ENCODE measurements at places on chromosomes 12 and 14.
A peak's percentile ranks its signal among the peaks of the same experiment; 100 is the strongest.

- no peak for ATAC-seq
Measured at GRCh38 chr14:93520053-93520607, 89.4 kb downstream of the UNC79 start.

DNA sequence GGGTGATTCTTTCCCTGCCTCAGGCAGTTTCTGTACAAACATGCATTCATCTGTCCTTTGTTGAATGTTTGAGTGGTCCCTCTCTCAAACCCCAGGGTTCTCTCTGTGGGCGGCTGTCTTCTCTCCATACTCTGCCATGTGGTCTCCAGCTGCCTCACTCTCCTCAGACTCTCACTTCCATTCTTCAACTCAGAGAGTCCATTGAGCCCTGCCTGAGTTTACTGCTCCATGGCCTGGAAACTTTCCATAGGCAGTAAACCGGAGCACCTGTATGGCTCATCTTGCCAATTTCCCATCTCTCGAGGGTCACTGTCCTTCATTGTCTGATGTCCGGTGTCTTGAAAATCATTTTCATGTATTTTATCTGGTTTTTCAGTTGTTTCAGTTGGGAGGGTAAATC, 11.3 kb downstream of the C14orf132 start:
- no peak for ATAC-seq

DNA sequence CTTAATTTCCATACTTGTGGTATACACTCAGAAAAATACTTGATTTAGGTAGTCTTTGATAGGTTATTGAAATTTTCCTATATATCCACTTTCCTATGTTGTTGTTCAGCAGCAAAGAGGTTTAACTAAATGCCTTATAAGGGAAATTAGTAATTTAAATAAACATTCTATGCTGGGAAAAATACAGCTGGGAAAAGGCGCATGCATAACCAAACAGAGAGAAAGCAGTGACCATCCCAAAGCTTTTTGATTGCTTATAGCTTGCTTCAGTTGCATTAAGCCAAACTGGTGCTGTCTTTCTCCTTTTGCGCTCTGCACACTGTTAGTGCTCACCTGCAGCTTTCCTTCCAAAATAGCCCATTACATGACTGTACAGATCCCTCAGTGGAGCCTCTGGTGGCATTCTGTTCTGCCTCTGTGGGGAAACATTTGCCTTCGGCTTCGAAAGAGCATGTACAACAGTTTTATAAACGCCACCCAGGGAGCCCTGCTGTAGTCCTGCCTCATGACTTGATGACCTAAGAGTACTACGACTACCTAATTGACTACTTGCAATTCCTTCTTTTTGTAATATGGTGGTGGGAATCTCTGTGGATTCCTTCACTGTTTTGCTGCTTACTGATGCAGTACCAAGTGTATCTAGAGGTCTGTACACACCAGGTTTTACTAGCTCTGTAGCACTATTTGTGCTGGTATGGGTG, 120.8 kb downstream of the RALGAPA1 start:
- ATAC-seq: no peak

DNA sequence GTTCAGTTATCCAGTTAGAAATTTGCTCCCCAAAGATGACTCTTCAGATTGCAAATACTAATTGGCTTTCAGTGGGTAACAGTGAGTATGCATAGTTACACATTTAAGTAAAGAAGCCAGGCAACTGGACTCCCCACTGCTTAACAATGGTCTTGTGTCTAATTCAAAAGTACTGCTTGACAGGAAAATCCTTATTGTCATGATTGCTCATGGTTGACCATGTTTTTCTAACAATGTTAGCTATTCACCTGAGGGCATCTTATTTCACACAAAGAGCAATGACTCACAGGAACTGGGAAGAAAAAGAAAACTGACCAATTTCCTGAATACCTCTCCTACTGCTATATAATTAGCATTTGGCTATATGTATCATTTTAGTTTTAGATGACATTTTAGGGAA, 33.7 kb upstream of the ALG10B start:
- no peak for ATAC-seq

- ATAC-seq: no peak
Measured at GRCh38 chr14:91402771-91403600, 14.6 kb downstream of the CCDC88C start.

DNA sequence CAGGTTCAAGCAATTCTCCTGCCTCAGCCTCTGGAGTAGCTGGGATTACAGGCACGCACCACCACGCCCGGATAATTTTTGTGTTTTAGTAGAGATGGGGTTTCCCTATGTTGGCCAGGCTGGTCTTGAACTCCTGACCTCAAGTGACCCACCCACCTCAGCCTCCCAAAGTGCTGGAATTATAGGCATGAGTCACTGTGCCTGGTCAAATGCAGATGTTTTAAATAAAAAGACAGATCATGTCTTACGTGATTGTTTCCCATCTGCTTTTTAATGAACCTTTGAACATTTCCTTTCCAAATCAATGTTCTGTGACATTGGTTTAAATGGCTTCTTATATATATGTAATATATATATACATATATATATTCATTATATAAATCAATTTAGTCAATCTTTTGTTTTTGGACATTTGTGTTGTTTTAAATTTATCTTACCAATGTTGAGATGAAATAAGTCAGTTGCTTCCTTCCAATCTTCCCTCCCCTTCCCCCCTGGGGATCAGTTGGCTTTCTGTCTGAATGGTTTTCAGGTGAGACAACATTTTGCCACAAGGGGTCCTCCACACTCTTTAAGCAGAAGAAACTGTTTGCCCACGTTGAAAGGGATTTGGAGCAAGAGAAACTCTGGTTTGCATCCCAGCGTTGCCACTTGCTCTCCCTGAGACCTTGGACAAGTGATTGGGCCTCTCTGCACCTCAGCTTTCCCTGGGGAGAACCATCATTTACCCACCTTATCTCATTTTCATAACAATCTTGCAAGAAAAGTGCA, 47.6 kb upstream of the RBM19 start:
- 0 out of 3 replicates have a peak, but pooled peaks have one; percentile 28 for ATAC-seq

- peak; percentile 78 for ATAC-seq
Measured at GRCh38 chr14:61188978-61189808, 91.9 kb downstream of the TMEM30B start.

DNA sequence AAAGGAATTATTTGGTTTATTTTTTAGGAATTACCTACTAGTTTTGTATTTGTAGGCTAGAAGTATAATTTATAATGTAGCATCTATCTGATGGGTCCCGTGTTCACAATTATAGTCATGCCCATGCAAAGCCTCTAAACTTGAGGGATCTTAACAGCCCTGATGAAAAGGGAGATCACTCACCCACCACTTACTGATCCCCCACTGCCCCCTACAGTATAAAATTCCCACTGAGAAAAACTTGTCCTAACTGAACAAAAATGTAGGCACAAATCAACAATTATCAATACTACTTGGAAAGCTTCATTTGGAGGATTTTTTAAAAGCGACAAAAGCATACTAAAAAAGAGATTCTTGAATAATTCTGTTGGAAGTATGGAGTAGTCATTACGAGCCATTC, 21.0 kb downstream of the WIF1 start:
- no peak for ATAC-seq
